NCI-H524 (cell line): ENCODE measurements at places on chromosomes 13 and 19.

- no peak for DNase-seq
Measured at GRCh38 chr13:111114362-111115060, 599 bp upstream of the ARHGEF7 start.

GRCh38 chr19:19618219-19619051 is at the start of gene PBX4:
TSS of gene PBX4 (minus strand) at chr19:19618687. CDS start at chr19:19618629, 58 bp downstream.
- peak; percentile 98 for DNase-seq

DNA sequence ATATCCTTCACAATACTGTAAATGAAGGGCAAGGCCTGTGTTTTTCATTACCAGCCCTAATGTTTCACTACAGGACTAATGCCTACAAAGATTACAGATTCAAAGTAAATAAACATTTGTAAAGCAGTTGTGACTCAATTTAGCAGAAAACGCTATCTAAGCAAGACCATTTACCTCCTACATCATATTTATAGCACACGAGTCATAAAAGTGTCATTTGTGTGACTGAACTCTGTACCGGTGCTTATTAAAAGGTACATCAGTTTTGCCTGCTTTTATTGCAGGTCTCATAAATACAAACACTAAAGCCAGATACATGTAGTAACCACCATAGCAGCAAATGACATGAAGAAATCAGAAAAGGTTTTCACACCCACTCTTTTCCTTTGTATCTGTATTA is 61.5 kb upstream of the SLC15A1 start:
- no peak for DNase-seq

DNA sequence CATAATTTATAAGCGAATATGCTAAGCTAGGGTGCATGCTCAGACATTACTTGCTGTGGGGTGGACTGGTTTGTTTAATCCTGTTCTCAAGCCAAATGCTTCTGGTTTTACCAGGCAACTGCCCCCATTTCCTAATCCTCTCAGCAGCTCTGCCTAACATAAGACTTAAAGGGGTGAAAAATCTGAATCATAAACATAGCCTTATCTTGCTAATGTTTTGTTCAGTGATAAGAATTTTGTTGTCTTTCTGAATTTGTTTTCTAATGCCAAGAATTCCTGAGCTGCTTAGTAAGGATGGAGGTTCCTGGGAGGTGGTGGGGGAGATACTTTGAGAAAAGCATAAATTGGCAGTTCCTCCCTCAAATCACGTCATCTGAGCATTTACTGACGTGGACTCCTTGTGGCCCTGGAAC is 42.7 kb downstream of the ING1 start:
- no peak for DNase-seq

- DNase-seq = no peak
Measured at GRCh38 chr19:6750062-6750461, 10.6 kb downstream of the TRIP10 start.

- DNase-seq = no peak
Measured at GRCh38 chr13:100454876-100455275, 133.7 kb downstream of the GGACT start.

GRCh38 chr19:49473868-49474541 is at the start of gene FLT3LG:
TSS of gene FLT3LG (plus strand) at chr19:49474215. CDS start at chr19:49474640, 425 bp downstream.
- peak; percentile 71 for DNase-seq

GRCh38 chr19:38908911-38909310 is 3.1 kb downstream of the CCER2 start:
- no peak for DNase-seq

DNA sequence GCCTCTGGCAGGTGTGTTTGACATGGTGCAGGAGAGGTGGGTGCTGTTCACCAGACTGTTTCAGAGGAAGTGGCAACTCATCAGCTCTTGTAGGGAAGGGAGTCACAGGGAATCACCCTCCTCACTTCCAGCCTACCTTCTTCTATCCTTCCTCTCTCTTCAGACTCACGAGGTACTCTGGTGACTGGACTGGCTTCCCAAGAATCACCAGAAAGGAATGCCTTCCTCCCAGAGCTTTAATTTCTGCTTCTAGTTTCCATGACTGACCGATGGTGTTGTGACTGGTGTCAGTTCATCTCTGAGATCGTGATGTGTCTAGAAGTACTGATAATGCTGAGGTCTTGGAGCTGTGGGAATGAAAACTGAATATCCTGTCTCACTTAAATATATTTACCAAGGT is 247.3 kb downstream of the KCTD12 start:
- no peak for DNase-seq

GRCh38 chr19:39677961-39678889 is 22.5 kb downstream of the LGALS16 start:
- no peak for DNase-seq

- DNase-seq = no peak
Measured at GRCh38 chr19:14555918-14556661, 15.8 kb downstream of the NDUFB7 start.
